ENCODE measurements at places on chromosomes 7 and 10.

DNA sequence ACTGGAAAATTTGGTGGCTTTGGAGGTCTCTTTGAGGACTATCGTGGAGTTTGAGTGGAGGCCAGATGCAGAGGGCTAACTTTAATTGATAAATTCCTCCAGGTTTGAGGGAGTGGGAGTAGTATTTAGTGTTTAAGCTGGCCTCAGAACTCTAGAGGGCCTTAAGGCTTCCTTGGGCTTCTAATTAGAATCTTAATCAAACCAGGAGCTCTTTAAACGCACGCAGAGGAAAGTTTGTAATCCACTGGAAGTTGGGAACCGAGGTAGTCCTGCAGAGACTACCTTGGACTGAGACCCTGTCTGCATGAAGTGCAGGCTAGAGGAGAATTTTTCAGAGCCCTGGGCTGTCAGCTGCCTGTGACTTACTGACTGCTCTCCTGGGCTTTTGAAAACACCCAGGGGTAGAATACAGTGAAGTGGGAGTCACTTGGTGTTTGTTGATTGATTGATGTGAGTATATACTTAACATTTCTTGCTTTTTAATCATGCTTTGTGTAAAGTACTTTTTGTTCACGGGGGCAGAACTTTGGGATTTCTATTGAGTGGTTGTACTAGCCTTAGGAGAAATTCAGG is 5.9 kb downstream of the SPAG6 start:
- DNase-seq: no peak

- DNase-seq: no peak
Observed at GRCh38 chr10:70295926-70296325, 12.1 kb upstream of the NPFFR1 start.

- DNase-seq: no peak
Observed at GRCh38 chr10:72235544-72236279, 19.6 kb upstream of the ASCC1 start.

GRCh38 chr10:102675011-102675665 is 30.9 kb downstream of the TRIM8 start:
- no peak for DNase-seq

DNA sequence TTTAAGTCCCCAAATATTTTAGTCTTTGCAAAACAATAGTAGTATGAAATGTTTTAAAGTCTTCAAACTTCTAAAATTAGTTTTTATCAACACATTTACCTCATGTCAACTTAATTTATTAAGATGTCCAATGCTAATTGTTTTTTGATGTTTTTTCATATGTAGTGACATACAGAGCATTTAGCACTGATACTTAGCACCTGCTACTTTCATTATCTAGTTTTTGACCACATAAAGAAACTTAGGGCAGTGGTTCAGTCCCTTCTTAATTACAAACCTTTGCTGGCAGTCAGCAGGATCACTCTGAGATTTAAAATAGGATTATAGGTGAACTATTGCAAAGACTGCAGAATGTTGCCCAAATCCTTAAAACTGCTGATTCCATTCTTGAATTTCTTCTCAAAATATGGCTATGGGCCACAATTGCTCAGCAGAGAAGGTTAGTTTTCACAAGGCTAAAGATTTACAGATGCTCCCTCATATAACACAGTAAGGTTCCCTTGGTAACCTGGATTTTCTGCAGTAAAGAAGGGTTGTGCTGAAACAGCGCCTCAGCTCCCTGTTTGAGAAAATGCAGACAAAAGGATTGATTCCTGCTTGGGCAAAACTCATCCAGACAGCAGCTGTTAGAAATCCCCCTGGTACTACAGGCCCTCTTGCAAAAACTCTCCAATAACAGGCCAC is 3.4 kb downstream of the GPR85 start:
- DNase-seq: peak; percentile 43

DNA sequence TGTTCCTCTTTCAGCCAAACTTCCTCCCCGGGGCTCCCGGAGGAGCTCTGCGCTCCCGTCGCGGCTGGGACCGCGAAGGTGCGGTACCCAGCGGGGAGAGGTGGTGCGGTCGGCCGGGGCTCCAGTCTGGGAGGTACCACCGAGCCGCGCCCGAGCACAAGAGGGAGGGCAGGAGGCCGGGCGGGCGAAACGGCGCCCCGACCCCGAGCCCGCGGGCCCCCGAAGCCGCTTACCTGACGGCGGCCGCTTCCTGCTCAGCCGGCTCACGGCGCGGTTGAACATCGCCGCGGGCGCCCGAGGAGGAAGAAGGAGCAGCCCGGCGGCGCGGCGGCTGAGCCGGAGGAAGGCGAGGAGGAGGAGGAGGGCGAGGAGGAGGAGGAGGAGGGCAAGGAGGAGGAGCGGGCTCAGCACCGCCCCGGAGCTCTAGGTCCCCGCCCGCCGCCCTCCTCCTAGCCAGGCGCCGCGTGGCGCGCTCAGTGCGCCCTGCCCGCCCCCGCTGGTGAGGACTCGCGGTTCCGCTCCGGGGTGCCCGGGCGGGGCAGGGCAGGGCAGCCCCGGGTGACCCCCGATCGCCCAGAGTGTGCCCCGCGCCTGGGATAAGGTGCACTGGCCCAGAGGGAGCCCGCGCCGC is at the start of gene RGS10:
TSS of gene RGS10 (minus strand) at position 363 of the 631 bp plus-strand sequence. CDS start at position 282, 81 bp downstream.
- peak; percentile 88 for DNase-seq

DNA sequence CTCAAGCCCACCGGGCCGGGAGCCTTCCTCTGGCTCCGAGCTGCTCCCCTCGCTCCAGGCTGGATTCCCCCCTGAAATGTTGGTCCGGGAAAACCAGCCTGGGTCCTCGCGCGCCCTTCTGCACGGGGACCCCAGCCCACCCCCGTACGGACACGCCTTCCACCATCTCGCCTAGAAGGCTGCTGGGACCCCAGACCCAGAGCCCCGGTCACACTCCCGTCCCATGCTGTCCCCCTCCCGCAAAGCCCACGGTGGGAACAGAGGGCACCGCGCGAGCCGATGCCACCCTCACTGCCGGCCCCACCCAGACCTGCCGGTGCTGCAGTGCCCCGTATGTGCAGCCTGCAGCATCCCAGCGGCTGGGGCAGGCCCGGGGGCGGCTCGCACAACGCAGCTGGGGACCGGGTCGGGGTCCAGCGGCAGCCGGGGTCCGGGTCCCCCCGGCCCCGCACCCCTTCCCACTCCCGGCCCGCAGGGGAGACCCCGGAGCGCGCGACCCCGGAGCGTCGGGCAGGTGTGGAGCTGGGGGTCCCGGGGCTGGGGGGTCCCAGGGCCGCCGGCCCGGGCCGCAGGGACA is 871 bp downstream of the SPOCK2 start:
- DNase-seq: peak; percentile 70

- no peak for DNase-seq
Observed at GRCh38 chr7:101428093-101428866, 65.6 kb downstream of the COL26A1 start.

GRCh38 chr7:35356495-35356894 is 102.6 kb upstream of the TBX20 start:
- DNase-seq: no peak

- peak; percentile 40 for DNase-seq
Observed at GRCh38 chr7:38211940-38212339, 33.9 kb downstream of the STARD3NL start.

- DNase-seq: no peak
Observed at GRCh38 chr7:23016345-23017253, 2.7 kb upstream of the HYCC1 start.

DNA sequence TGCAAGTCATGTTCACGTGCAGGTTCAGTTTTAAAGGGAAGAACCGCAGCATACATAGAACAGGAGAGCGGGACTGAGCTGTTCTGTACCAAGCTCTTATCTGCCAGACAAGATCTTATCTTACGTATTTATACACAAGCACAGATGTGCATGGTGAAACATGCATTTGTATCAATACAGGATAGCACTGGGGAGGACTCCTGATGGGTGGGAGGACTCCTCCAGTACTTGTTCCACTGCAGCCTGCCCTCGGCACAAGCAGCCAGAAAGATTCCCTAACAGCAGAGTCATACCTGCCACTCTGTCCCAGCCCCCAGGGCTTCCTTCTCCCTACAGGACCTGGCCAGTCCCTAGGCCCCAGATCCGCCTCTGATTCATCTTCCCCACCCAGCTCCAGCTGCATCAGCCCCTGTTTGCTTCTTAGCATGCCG is 13.2 kb upstream of the PRKCQ start:
- DNase-seq: no peak

- peak; percentile 46 for DNase-seq
Observed at GRCh38 chr7:91941450-91941849, 788 bp downstream of the AKAP9 start.

- peak; percentile 71 for DNase-seq
Observed at GRCh38 chr10:14569274-14570060, 205.2 kb downstream of the FAM107B start.

DNA sequence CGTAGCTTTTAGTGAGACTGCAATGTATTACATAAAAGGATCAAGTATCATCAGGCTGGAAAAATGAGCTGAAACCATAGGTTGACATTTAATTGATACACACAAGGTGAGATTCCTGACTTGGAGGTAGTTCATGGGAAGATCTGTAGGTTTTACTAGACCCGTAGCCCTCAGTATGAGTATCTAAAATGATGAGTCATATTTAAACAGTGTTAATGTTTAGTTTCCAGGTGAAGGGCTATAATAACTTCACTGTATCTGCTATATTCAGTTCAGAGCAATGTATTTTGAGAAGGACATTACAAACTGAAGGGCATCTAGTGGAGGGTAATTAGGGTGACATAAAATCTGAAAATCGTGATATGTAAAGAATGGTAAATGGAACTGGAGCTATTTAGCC is 35.0 kb downstream of the ENTPD1 start:
- no peak for DNase-seq

DNA sequence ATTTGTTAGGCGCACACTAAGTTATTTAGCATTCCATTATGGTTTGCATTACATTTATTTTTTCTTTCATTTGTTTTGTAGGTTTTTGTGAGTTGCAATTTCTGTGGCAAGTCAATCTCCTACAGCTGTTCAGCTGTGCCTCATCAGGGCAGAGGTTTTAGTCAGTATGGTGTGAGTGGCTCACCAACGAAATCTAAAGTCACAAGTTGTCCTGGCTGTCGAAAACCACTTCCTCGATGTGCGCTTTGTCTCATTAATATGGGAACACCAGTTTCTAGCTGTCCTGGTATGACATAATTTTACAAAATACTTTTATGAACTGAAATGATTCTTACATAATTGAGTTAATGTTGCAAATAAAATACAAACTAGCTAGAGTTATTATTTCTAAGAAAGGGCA is 29.5 kb downstream of the MIOS start:
- DNase-seq: no peak

Data from stomach (tissue), 19 donors.